ENCODE measurements at places on chromosomes 5 and 9. TPM values are rescaled to one million over a fixed set of nuclear protein-coding genes. Genes with fewer than 3 reads are reported as not detected.

DNA sequence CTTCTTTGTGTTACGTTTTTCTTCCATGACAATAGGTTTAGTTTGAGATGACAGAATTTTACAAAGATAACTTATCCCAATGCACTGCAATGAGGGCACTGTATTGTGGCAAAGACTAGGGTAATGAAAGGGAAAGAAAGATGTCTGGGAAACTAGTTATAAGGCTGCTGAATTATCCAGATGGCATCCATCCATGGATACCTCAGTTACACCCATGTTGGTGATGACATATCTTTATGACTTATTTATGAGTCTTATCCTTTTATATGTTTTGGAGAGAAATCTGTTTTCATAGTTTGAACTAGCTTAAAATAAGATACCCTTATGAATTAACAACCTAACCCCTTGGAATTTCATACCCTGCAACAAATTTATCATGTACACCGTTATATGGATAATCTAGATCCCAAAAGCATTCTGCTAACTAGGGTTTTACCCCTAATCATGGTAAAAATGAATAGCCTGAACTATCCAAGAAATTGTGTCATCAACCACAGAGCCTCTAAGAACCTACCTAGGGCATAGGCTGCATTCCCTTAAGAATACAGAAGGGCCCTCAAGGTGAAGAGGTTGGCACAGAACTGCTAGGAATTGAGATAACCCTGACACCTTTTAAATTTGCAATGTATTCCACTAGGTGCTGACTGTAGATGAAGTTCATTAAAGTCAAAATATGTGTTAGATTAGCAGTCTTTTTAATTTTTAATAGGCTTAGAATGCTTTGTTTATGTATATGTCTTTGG lies 49.5 kb upstream of the RORB start:
- no peak for DNase-seq

AGXT2 gene
- not detected for total RNA-seq

- no peak for DNase-seq
Measured at GRCh38 chr5:151520294-151520693, 70.8 kb downstream of the FAT2 start.

DNA sequence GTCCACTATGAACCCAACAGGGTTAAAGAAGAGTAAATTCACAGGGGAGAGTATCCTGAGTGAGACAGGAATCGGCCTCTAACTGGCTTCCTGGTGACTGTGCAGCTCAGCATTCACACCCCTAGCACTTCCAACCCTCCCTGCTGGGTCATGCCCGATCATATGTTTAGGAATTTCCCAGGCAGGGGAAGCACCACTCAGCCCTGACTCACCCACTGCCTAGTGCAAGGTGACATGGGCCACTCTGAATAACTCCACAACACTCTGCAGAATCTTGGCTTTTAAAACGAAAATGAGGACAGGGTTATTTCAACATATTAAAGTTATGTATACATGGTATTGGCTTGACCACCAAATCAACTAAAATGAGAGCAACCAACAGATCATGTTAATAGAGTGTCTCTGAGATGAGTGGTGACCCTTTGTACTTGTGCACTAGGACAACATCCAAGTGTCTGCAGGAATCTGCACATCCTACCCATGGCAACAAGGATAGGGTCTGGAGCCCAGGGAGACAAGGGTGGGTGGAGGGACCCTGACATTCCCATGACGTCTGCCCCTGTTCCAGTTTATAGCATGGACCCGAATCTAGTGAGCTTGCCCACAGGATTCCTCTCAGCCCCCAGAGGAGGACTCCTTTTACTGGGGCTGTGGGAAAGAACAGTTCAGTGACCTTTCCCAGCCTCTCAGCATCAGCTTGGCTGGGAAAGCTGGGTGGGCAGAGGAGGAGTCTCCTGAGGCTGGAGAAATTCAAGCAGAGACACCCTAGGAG lies 485.8 kb downstream of the SEMA5A start:
- no peak for DNase-seq

- DNase-seq: no peak
Measured at GRCh38 chr9:99465231-99465907, 243.3 kb downstream of the SEC61B start.

MELK gene
- total RNA-seq: 1.9 TPM

ELOVL7 gene
- 8.1 TPM for total RNA-seq

GRCh38 chr9:131464354-131465000 lies 38.2 kb upstream of the POMT1 start:
- DNase-seq: no peak

GRCh38 chr9:78453450-78453849 lies 156.5 kb downstream of the PSAT1 start:
- DNase-seq: no peak

DNA sequence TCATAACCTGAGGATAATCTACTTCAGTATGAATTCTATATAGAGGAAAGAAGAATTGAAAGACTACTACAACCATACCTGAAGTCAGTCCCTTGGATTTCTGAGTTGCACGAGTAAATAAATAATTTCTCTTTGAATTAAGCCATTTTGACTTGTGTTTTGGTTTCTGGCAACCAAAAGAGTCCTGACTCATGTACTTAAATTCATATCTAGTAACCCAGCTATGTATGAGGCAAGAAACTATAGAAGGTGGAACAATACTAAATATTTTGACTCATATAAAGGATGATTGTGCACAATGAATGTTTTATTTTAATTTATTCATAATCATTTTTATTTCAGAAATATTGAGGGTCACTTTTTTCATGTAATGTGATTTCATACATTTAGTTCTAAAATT lies 276.8 kb downstream of the MEF2C start:
- DNase-seq: no peak

RAB3C gene
- total RNA-seq: 0.27 TPM

GRCh38 chr5:125301711-125302110 lies 555.3 kb upstream of the ZNF608 start:
- DNase-seq: no peak

EIF4E1B gene
- total RNA-seq: not detected

GRCh38 chr5:52870448-52870847 lies 82.7 kb downstream of the ITGA1 start:
- DNase-seq: no peak

MARVELD2 gene
- 0.27 TPM for total RNA-seq

GRCh38 chr9:128323791-128324190 lies 1.2 kb downstream of the COQ4 start:
- DNase-seq: no peak

RNF183 gene
- total RNA-seq: under 0.01 TPM

GRCh38 chr9:35660966-35661415 lies 2.9 kb downstream of the CCDC107 start:
- DNase-seq: no peak

GRCh38 chr5:108898707-108899106 lies 151.0 kb downstream of the FER start:
- DNase-seq: no peak

DNA sequence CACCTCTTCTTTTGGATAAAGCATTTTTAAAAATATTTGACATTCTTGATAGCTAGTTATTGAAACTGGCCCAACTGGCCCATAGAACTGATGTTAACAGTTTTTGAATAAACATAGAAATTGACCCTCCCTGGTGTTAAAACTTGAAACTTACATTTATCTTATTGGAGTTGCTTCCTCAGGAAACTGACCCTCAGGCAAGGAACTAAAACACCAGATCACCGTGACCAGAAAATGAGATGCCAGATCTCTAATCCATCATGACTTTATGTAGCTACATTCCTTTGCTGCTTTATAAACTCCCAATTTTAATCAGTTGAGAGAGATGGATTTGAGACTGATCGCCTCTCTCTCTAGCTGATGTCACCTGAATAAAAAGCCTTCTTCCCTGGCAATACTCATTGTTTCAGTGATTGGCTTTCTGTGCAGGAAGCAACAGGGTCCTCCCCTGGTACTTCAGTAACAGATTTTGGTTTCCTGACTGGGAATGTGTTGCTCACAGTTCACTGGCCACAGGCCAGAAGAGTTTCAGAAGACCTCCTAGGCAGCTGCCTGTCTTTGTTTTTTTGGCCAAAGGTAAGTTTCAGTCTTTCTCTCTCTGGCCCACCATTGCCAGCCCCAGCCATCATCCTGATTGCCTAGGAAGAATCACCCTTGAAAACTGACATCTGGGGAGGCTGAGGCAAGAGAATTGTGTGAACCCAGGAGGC lies 212.4 kb downstream of the DTWD2 start:
- DNase-seq: no peak

ZNF618 gene
- 20.2 TPM for total RNA-seq

C9orf43 gene
- total RNA-seq: 2.7 TPM

SMIM15 gene
- total RNA-seq: 22.6 TPM

DNA sequence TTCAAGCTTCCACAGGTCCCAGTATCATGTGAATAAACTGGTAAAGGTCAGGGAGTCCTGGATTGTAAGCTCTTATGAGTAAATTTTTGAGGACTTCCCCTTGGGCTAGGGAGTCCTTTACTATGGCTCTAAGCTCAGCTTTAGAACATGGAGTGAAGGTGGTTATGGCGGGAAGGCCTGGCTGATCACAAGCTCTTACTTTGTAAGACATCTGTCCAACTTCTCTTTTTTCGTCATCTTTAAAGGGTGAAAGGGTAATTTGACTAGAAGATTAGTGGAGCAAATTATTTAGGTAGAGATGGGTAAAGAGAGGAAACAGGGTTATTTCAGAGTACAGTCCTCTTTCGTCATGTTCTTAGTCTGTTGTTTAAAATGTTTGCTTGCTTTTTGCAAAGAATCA lies 155.4 kb downstream of the AOPEP start:
- no peak for DNase-seq

DNA sequence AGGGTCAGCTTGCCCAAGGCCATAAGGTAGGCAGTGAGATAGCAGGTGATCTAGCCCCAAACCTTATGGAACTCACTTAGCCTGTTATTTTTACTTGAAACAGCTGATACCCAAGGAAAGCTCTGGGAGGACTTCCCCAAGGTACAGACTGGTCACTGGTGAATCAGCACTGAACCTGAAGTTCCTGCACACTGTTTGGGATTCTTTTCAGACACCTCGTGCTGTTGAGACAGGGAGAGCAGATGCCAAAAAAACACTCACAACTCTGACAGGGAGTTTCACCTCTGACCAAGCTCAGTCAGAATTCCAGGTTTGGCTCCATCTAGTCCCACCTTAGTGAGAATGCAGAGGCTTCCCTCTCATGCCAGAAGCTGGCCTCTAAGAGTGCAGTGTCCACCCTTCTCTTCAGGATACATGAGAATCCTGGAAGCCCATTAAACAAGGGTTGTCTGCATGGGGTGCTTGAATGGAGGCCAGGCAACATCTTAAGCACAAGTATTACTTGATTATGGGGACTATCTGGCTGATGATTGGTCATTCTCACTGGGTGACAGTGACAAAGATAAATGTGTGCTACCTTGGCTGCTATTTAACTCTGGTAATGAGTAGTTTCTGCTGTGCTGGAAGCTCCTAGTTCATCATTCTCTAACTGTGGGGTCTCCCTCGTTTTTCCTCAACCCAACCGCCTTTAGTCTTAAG lies 122.8 kb upstream of the SLIT3 start:
- no peak for DNase-seq

DNA sequence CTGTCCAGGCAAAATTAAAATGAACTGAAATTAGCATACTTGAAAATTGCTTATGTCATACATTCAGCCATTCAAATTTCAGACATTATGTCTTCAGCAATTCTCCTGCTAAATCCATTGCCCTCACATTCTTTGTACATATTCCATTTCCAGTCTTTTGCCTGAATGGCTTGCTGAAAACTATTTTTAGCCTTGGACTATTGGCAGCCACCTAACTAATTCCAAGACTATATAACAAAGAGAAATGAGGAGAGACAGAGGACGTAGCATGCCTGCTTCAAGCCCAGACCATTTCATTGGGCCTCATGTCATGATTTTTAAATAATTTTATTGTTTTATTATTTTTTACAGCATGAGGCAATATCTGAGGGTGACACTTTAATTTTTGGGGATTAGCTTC lies 100.3 kb downstream of the MRPS30 start:
- no peak for DNase-seq

TSLP gene
- under 0.01 TPM for total RNA-seq

CKMT2 gene
- 0.27 TPM for total RNA-seq

DNA sequence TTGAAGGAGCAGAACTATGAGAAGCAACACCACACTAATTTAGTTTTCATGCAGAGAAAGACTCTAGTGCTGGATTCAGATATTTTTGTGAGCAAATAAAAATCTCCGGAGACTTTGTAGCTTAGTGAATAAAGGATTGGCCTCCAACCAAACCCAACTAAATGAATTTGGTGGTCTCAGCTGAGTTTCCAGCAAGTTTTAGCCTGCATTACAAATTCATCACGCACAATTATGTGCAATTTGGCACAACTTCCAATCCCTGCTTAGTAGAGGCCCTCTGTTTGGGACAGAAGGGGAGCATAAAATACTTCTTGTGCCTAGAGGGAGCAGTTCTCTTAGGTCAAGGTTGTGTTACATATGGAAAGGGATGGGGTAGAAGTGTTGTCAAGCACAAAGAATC lies 112.3 kb upstream of the ADAMTSL1 start:
- no peak for DNase-seq

DNA sequence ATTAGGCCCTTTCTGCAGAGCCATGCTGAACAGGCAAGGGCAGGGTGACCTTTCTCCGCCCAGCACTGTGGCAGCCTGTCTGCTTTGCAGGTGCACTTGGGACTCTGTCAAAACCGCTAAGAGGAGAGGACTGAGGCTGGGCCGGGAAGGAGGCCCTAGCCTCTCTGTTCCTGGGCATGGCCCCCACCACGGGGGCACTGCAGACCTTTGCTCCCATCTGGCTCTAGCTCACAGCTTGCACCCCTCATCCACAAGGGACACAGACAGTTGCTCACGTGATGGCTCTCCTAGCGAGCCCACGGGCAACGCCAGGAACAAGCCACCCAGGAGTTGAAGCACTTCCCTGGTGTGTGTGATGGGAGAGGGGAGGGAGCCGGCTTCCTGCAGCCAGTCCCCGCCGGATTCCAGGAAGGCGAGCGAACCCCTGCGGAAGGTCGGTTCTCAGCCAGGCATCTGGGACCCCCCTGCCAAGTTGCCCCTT lies 43.0 kb upstream of the FCN1 start:
- DNase-seq: no peak

WDR70 gene
- 13.2 TPM for total RNA-seq

DNA sequence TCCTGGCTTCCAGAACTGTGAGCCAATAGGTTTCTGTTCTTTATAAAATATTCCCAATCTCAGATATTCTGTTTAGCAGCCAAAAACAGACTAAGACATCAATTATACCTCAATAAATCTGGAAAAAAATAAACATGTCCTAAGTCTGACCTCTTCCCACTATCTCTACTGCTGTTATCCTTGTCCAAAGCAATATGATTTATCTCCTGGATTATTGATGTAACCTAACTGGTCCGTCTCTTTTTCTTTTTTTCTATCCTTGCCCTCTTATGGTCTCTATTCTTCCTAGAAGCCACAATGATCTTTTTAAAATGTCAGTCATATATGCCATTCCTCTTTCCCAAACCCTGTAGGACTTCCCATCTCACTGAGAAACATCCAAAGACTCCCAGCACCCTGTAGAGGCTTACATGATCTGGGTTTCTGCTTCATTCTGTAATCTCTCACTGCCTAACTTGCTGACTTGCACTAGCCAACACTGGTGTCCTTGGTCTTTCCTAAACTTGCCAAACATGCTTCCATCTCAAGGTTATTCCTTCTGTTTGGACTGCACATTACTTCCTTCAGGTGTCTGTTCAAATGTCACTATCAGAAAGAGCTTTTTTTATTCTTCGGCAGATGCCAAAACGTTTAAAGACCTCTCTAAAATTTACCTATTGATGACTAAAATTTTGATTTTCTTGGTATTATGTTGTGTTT lies 13.1 kb downstream of the FOCAD start:
- DNase-seq: no peak

GRCh38 chr5:133251296-133252132 lies 199.7 kb downstream of the HSPA4 start:
- no peak for DNase-seq

TMEFF1 gene
- 0.54 TPM for total RNA-seq

GABRA1 gene
- not detected for total RNA-seq

- DNase-seq: no peak
Measured at GRCh38 chr5:10856071-10856470, 95.0 kb upstream of the DAP start.

GRCh38 chr9:81393985-81394811 lies 295.1 kb downstream of the TLE1 start:
- no peak for DNase-seq

Data from hematopoietic multipotent progenitor cell (in vitro differentiated cells).